Activated CD4-positive, alpha-beta T cell treated with anti-CD3 and anti-CD28 coated beads, Interleukin-2, amount 10 ng/mL, durations not matched to agents 7 days and 5 days (primary cell): ENCODE measurements at places on chromosomes 5 and 9. TPM values are rescaled to one million over a fixed set of nuclear protein-coding genes. Genes with fewer than 3 reads are reported as not detected.

DNA sequence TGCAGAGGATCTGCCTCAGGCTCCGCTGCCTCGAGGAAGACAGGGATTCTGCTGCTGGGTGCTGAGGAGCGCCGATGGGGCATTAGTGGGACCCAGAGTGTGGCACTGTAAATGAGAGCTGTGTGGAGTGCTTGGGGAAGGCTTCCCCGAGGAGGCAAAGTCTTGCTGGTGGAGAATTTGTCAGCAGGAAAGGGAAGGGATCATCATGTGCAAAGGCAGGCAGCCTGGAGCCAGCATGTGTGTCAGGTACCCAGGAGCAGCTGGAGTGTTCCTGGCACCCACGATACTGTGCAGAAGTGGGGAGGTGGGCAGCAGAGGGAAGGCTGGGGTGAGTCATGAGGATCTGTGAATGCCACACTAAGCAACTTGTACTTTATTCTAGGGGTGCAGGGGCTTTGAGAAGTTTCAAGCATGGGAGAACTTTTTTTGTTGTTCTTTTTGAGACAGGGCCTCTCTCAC, 12.3 kb downstream of the B4GALT7 start:
- DNase-seq, result no peak
- no peak overlapping the region for H3K4me3 ChIP-seq
- H3K36me3 ChIP-seq, result peaks cover 3% of the 10 kb centered on the region
- peak overlapping the region; percentile 51 for H3K27ac ChIP-seq
- H3K4me1 ChIP-seq, result peaks cover 6% of the 10 kb centered on the region

- no peaks in the 10 kb centered on the region for H3K36me3 ChIP-seq
- no peaks in the 10 kb centered on the region for H3K27me3 ChIP-seq
- no peak for DNase-seq
- H3K4me3 ChIP-seq, result no peak overlapping the region
Measured at GRCh38 chr9:17635115-17635890, 56.4 kb downstream of the SH3GL2 start.

- no peak overlapping the region for H3K27ac ChIP-seq
- H3K4me1 ChIP-seq, result peaks cover 35% of the 10 kb centered on the region
- no peaks in the 10 kb centered on the region for H3K27me3 ChIP-seq
Measured at GRCh38 chr9:37468620-37469019, 3.4 kb upstream of the ZBTB5 start.

DNA sequence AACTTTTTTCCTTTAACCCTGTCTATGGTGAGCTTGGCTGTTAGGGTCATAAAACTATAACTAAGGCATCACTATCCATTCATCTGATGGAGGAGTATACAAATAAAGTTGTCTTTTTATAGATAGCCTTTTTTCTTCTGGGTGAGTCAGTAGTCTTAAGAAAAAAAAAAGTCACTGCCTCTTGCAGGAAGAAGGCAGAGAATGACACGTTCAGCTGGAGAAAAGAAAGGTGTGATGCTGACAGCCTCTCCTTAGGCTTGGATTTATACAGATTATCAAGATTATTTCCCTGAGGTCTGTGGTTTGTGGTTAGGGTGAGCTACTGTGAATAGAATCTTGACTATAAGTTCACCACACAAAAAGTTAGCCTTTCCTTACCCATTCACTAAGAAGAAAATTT, 23.0 kb downstream of the EPB41L4B start:
- H3K27me3 ChIP-seq, result peaks cover 21% of the 10 kb centered on the region
- peaks cover 28% of the 10 kb centered on the region for H3K4me1 ChIP-seq
- DNase-seq, result no peak
- no peaks in the 10 kb centered on the region for H3K36me3 ChIP-seq

DNA sequence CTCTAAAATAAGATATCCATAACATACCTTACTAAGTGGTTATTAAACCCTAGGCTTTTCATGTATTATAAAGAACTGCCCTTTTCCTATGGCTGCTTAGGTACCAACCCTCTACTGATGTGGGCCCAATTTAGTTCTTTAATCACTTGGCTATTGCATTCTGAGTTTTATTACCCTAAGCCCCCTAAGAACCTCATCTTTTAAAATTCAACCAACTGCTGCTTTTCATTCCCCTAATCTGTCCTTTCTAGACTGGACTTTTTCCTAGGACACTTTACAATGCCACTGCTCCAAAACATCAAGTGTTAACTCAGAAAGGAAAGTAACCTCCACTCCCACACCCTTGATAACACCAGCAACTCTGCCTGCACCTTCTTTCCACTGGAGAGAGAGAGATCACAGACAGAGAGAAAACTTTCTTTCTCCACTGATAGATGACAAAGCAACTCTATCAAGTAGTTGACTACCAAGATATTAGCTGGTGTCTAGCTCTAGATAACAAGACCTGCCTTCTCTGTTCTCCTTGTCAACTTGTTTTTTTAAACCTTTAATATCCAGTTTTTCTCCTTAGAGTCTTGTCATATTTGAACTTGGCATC, 27.3 kb downstream of the ELL2 start:
- no peaks in the 10 kb centered on the region for H3K27me3 ChIP-seq
- no peak for DNase-seq
- H3K36me3 ChIP-seq, result peaks cover 12% of the 10 kb centered on the region
- peaks cover 8% of the 10 kb centered on the region for H3K4me1 ChIP-seq

- no peaks in the 10 kb centered on the region for H3K4me1 ChIP-seq
- no peaks in the 10 kb centered on the region for H3K36me3 ChIP-seq
- peaks cover 2% of the 10 kb centered on the region for H3K27me3 ChIP-seq
- no peak overlapping the region for H3K27ac ChIP-seq
Measured at GRCh38 chr5:74539986-74540385, 100.5 kb downstream of the ENC1 start.

DNA sequence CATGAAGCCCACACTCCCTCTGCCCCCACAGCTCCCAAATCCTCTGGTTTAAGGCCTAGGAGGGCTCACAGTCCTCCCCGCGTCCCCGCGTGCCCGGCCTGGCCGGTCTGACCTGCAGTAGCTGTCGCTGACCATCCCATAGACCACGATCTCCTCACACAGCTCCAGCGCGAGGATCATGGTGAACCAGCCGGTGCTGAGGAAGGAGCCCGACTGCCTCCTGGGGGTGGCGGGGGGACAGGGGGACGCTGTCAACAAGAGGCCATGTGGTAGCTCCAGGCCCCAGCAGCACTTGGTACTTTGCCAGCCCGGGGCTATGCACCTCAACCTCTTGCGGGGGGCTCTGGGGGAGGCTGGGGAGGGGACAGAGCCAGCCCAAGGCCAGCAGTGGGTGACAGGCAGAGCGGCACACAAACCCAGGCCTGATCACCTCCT, 7.0 kb downstream of the ST6GALNAC4 start:
- no peaks in the 10 kb centered on the region for H3K27me3 ChIP-seq
- DNase-seq, result no peak
- peaks cover 21% of the 10 kb centered on the region for H3K36me3 ChIP-seq
- no peak overlapping the region for H3K4me3 ChIP-seq
- H3K4me1 ChIP-seq, result peaks cover 47% of the 10 kb centered on the region

DNA sequence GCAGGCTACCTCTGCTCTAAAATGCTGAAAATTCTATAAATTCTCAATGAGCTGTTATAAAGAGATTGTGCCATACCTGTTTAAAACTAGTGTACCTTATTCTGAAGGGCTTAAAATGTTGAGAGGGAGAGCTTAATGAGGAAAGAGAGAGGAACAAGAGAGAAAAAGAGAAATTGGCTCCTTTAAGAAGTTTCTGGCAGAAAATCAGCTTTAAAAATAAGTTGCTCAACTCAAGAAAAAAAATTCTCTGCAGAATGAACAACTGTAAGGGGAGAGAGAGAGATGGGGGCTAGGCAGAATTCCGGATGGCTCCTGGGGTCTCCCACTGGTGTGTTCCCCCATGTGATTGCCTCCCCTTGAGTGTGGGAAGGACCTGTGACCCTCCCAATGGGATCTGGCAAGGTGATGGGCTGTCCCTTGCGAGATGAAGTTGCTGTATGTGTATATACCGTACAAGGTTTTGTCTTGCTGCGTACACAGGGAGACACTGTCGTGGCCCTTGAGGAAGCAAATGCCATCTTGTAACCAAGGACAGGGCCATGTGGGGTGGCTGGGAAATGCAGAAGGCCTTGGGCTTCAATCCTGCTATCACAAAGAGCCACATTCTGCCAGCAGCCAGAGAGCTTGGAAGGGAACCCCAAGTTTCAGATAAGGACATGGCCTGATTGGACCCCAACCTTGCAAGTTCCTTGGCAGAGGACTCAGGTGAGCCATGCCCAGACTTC, 64.3 kb upstream of the S1PR3 start:
- H3K36me3 ChIP-seq, result peaks cover 2% of the 10 kb centered on the region
- H3K27me3 ChIP-seq, result peaks cover 46% of the 10 kb centered on the region
- H3K27ac ChIP-seq, result no peak overlapping the region

DNA sequence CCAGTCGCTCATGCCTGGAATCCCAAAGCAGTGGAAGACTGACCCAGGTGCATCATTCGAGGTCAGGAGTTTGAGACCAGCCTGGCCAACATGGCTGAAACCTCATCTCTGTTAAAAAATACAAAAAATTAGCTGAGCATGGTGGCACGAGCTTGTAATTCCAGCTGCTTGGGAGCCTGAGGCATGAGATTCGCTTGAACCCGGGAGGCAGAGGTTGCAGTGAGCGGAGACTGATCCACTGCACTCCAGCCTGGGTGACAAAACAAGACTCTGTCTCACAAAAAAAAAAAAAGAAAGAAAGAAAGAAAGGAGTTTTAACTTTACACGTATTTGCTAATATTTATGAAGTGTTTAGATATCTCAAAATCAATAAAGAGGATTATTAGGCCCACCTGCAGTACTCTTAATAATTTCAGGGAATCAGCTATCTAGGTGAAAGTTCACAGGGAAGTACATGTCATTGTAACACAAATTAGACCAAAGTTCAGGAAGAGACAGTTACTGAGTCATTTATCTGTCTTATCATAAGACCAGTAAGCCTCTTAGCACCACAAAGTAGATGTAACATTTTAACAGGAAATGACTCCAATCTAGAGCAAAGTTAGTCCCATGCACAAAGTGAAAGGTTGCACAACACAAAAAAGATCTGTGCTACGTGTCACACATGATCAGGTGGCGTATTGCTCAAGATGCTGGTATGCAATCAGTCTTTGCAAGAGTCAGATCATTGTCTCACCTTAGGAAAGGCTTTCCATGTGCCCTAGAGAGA, 34.1 kb upstream of the PLIN2 start:
- peak overlapping the region; percentile 90 for H3K27ac ChIP-seq
- H3K27me3 ChIP-seq, result no peaks in the 10 kb centered on the region
- peaks cover 28% of the 10 kb centered on the region for H3K4me1 ChIP-seq
- no peaks in the 10 kb centered on the region for H3K36me3 ChIP-seq
- DNase-seq, result peak; percentile 64

- H3K27me3 ChIP-seq, result no peaks in the 10 kb centered on the region
- no peak for DNase-seq
- H3K36me3 ChIP-seq, result peaks cover 33% of the 10 kb centered on the region
- H3K4me3 ChIP-seq, result no peak overlapping the region
Measured at GRCh38 chr9:108894225-108894997, 32.3 kb downstream of the ACTL7A start.

- DNase-seq, result no peak
- H3K27me3 ChIP-seq, result no peaks in the 10 kb centered on the region
- H3K36me3 ChIP-seq, result no peaks in the 10 kb centered on the region
- H3K4me1 ChIP-seq, result no peaks in the 10 kb centered on the region
Measured at GRCh38 chr9:80143899-80144298, 572.1 kb downstream of the TLE4 start.

DNA sequence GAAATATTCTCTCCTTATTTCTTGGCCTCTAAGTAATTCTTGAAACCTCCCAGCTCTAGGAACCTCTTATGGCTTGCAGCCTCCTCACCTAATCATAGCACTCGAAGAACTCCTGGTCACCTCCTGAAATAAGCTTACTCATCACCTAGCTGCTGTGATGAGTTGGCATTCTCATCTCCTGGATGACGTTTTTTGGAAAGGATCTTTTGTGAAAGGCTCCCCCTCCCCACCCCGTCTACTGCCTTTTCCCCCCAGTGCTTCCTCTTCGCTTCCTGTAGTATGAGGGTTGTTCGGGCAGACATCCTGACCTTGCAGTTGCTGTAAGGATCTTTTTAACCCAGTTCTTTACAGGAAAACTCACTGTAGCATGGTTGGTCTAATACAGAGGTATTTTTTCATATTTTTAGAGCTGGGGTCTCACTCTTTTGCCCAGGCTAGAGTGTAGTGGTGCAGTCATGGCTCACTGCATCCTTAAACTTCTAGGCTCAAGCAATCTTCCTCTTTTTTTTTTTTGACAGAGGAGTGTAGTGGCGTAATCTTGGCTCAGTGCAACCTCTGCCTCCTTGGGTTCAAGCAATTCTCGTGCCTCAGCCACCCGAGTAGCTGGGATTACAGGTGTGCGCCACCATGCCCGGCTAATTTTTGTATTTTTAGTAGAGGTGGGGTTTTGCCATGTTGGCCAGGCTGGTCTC, 41.8 kb downstream of the ARHGAP26 start:
- no peak overlapping the region for H3K4me3 ChIP-seq
- H3K27ac ChIP-seq, result no peak overlapping the region
- H3K36me3 ChIP-seq, result peaks cover 8% of the 10 kb centered on the region
- no peaks in the 10 kb centered on the region for H3K27me3 ChIP-seq
- DNase-seq, result no peak

- no peak for DNase-seq
- no peak overlapping the region for H3K27ac ChIP-seq
- H3K27me3 ChIP-seq, result peaks cover 4% of the 10 kb centered on the region
Measured at GRCh38 chr5:107474361-107474715, 196.4 kb downstream of the EFNA5 start.

DNA sequence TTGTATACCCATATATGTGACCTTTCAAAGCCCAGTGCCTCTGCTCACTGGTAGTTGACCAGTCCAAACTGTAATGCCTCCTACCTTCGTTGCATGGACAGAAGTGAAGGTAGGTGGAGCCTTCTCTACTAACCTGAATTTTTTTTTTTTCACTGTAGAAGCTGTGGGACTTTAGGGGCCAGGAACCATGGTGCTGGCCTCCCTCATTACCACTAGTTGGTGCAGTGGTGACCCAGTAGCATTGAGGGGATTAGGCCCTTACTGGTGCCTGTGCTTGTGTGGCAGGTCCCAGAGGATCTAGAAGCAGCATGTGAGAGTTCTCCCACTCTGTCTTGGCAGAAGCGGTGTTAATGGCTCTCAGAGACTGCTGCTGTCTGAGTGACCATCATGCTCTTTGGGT, 2.3 kb downstream of the RALGPS1 start:
- H3K27me3 ChIP-seq, result peaks cover 30% of the 10 kb centered on the region
- peaks cover 15% of the 10 kb centered on the region for H3K4me1 ChIP-seq
- no peak overlapping the region for H3K27ac ChIP-seq

- no peaks in the 10 kb centered on the region for H3K27me3 ChIP-seq
- H3K27ac ChIP-seq, result no peak overlapping the region
Measured at GRCh38 chr5:110179321-110179720, 489.6 kb downstream of the MAN2A1 start.

DNA sequence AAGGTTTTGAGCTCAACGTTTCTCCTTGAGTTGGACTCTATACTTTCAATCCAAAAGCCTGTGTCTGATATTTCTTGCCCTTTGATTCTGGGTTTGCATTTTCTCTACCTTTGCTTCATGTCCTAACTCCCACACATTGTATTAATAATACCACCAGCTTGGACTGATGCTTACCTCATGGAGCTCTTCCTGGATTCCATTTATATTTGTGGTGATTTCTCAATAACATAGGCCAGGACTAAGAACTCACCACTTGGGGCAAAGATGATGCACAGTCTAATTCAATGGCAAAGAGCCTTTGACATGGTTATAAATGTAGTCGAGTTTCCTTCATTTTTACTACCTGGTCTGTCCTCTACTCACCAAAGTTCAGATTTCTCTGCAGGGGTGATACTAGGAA, 27.5 kb upstream of the EFNA5 start:
- H3K27me3 ChIP-seq, result peaks cover 17% of the 10 kb centered on the region
- no peak overlapping the region for H3K4me3 ChIP-seq
- H3K36me3 ChIP-seq, result no peaks in the 10 kb centered on the region
- no peak overlapping the region for H3K27ac ChIP-seq
- H3K4me1 ChIP-seq, result no peaks in the 10 kb centered on the region

LCN15 gene
- total RNA-seq, result not detected

SLC46A2 gene
- not detected for total RNA-seq

ANKRD31 gene
- 0.17 TPM for total RNA-seq

LRRTM2 gene
- not detected for total RNA-seq
